D721Med (cell line): ENCODE measurements at places on chromosomes 12 and 14.

DNA sequence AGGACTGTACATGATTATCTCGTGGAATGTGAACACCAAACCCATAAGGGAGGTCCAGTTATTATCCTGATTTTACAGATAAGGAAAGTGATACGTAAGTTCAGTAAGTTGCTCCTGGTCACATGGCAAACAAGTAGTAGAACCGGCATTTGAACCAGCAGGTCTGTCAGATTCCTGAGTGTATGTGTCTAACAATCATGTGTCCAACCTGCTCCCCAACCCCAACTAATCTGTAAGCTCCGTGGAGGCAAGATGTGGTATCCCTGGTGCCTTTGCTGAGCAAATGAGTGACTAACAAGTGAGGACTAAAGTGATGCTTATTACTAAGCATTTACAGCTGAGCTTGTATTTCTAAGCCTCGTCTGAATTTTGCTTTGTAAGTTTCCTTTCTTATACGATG is 65.9 kb downstream of the PTPN21 start:
- DNase-seq: no peak

DNA sequence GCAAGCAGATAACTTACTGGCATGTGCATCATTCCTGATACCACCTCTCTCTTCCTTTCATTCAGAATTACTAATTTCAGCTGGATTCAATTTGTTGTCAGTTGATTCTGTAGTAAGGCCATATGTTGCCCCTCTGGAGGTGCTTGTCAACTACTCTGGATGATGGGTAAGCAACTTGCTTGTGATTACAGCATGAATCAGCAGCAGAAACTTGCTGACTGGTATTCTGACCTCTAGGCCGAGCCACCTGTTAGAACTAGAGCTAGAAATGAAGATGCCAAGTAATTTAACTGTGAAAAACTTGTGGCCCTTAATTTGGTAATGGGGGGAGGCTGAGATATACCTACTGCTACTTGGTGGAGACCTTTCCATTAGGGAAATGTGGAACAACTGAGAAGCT is 5.1 kb downstream of the RNF10 start:
- DNase-seq: no peak

DNA sequence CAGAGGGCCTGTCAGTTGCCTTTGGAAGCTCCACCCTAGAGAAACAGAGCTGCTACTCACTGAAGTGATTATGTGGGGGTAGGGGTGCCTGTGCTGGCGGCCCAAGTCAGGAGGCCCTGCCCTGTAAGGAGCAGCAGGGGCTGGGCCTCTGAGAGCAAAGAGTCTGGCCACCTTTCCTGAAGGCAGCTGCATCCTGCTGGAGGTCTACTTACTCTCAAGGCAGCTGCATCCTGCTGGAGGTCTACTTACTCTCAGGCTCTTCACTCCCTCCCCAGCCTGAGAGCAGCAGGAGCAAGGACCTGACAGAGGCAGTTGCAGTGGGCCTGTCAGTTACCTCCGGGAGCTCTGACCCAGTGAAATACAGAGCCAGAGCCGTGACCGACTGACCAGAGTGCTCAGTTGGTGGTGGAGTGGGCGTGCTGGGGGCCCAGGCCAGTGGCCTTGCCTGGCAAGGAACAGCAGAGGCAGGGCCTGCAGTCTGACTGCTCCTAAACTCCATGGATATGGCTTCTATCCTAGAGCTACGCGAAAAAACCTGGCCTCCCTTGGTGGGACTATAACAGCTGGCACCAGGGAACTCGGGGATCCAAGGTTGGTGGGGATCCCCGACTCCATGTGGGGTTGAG is 32.3 kb downstream of the RAD51B start:
- DNase-seq: no peak

DNA sequence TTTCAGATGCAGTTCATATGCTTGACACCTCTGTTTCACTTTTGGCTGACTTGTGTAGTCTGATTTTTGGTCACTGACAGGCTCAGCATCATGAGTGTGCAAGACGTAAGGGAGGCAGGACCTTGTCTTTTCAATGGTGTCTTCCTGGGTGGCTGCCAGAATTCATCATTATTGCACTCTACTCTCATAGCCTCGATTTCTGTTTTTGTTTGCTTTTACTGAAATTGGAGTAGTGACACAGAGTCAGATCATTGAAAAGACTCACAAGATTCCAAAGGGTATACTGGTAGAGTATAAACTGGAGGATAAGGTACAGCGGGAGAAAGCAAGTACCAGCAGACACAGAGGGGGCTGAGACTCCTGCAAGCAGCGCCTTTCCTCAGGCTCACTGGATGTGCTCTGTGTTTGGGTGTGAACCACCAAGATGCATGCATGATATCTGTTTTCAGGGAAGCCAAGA is 126.3 kb upstream of the FGD4 start:
- no peak for DNase-seq

- DNase-seq: no peak
These were observed 400.4 kb downstream of the ATP23 start for GRCh38 chr12:58341791-58342190.

DNA sequence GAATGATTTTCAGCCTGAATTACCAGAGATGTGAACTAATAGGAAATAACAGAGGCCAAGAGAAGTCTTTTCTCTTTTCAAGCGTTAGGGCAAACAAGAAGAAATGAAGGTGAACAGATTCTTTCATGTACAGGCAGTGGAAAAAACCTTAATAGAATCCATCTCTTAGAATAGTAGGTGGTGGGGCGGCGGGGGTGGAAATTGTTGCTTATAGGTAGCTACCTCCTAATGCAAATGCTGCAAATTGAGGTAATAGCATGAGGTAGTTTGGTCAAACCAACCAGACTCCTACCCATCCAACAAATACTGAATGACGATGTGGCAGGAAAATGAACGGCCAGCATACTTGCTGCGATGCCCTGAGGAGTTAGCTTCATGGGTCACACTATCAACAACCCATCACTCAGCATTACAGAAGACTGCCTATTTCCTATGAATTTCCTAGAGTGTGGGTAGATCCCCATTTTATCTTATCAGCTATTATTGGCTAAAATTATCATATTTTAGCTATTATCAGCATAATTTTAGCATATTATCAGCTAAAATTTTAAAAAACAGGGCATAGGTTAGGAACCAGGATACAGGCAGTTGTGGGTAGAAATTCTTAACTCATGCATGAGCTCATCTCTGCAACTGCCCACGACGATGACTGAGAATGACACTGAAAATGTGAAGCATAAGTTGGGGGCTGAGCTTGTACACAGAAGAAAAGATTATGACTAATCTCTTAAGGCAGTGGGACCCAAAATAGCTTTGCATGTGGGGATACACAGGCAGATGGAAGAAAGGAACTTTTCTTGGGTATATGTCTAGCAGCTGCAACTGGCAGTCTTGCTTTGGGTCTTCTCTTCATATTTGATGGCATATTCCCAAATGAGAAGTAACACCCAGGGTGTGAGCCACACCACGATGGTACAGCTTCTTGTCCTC is 68.7 kb downstream of the NIN start:
- no peak for DNase-seq

DNA sequence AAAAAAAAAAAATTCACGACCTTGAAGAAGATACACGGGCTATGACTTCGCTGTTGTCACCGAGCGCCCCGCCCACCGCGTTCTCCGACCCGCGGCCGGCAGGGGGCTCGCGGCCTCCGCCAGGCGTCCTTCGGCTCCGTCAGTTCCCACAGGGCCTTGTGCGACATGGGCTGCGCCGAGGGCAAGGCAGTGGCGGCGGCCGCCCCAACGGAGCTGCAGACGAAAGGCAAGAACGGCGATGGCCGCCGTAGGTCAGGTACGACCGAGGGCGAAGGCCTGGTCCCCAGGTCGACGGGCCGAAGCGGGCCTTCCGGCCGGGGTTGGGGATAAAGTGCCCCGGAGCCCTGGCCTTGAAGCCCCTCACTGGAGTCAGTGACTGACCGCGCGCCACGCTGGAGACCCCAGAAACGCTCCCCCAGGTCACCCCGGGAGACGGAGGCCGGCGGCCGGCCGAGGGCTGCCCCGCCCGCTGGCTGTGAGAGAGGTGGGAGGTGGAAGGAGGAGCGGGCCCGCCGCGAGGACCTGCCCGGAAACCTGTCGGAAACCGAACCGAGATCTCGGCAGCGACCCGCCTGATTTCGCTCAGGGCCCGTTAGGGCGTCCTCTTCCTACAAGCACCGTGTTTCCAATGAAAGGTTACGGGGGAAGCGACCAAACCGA is at the start of gene TXNRD1:
Gene TXNRD1, plus strand, starts transcription at position 142 of the 660 bp plus-strand sequence. Its CDS starts 24 bp downstream, at position 166.
- DNase-seq: peak; percentile 84

DNA sequence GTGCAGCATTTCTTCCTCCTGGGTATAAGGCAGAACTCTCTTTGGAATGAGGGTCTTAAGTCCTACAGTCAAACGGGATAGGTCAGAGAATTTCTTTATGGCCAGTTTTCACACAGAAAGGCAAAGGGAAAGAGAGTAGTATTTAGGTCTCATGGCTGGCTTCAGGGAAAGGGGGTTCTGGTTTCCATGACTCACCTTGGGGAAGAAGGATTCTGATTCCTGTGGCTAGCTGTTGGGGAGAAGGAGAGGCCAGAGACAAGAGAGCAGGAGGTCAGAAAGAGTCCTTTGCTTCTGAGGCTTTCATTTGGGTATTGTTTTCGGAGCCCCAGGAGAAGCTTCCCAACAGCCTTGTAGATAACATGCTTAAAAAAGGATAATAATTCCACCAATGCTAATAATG is 332.5 kb downstream of the NPAS3 start:
- no peak for DNase-seq

DNA sequence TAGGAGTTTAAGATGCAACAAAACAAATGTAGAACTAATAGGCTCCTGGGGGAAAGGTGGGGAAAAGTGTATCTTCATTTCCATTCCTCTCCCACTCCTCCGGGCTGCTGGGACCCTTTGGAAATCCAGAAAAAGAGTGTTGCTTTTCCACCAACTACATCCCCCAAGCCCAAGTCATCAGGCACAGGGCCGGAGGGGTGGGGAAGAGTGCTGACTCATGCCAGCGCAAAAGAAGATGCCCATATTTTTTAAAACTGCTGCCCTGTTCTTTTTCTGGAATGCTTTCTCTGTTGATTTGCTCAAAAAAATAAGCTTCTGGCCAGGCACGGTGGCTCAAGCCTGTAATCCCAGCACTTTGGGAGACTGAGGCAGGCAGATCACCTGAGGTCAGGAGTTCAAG is 70.9 kb downstream of the TBK1 start:
- no peak for DNase-seq

GRCh38 chr14:100017553-100017952 is 47.7 kb upstream of the EVL start:
- no peak for DNase-seq

DNA sequence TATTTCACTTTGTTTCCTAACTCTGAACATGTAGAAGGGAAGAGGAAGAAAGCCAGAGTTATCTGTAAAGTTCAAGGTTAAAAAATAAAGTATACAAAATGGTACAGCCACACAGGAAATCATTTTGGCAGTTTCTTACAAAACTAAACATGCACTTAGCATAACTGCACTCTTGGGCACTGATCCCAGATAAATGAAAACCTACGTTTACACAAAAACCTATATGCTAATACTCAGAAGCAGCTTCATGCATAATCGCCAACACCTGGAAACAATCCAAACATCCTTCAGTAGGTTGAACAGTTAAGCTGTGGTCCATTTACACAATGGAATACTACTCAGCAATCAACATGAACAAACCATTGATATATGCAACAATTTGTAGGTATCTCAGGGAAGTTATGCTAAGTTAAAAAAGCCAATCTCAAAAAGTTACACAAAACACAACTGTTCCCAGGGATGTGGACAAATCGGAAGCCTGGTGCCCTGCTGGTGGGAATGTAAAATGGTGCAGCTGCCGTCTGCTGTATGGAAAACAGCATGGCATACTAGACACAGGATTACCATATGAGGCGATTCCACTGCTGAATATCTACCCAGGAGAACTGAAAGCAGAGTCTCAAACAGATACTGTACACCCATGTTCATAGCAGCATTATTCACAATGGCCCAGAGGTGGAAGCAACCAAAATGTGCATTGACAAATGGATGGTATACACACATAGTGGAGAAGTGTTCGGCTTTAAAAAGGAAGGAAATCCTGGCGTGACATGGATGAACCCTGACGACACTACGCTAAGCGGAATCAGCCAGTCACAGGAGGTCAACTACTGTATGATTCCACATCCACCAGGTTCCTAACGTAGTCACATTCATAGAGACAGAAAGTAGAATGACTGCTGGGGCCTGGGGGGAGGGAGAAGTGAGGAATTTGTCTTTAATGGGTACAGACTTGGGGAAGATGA is 37.7 kb downstream of the NRDE2 start:
- DNase-seq: no peak

DNA sequence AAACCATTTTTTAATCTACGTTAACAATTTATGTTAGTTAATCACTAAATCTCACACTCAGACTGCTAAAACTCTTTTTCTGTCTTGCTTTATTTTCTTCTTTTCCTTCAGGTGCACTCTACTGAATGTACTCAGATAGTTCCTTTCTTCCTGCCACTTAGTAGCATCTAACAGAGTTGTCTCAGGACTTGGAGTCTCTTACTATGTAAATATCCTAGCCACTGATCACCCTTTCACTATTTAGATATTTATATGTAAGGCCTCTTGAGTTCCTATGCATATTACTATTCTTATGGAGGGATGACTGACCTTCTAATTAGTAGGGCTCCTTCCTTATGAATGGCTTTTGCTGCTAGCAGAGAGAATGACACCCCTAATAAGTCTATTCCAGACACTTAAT is 586.3 kb downstream of the RERGL start:
- DNase-seq: no peak

- no peak for DNase-seq
These were observed 24.0 kb downstream of the CCDC38 start for GRCh38 chr12:95918194-95918993.

- no peak for DNase-seq
These were observed 58.2 kb downstream of the ETNK1 start for GRCh38 chr12:22683131-22683530.

DNA sequence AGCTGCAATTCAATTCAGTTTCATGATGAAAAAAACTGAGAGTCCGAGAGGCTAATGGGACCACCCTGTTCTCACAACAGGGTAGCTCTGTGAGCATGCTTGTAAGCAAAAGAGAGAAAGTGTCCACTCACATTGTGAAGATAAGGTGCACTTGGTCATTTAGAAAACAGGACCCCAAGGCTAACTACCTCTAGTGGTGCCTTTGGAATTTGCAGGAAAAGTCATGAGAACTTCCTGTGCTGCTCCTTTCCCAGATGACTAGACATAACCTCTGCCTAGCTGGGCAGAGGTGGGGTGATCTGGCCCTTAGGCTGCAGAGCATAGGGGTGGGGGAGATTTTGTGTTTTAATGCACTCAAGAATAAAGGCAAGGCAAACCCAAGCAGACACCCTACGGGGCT is 118.9 kb downstream of the STAB2 start:
- no peak for DNase-seq

DNA sequence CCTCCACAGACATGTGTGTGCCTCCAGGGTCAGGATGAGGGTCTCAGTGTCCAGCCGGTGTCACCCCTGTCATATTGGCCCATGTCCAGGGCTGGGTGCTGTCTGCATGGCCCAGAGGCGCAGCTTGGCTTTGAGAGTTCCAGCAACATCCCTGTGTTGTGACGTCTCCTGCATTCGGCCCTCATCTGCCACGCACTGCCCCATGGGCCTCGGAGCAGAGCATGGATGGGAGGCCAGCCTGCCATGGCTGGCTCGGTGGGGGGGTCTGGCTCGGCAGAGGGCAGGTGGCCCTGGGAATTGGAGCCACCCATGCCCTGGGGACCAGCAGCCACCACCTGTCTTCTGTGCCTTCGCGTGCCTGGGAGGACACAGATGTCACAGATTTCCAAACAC is 10.8 kb upstream of the TEX22 start:
- no peak for DNase-seq
